Glomerular endothelial cell (primary cell): ENCODE measurements at places on chromosomes 7 and 10. TPM values are rescaled to one million over a fixed set of nuclear protein-coding genes. Genes with fewer than 3 reads are reported as not detected.
A peak's percentile ranks its signal among the peaks of the same experiment; 100 is the strongest.

DNA sequence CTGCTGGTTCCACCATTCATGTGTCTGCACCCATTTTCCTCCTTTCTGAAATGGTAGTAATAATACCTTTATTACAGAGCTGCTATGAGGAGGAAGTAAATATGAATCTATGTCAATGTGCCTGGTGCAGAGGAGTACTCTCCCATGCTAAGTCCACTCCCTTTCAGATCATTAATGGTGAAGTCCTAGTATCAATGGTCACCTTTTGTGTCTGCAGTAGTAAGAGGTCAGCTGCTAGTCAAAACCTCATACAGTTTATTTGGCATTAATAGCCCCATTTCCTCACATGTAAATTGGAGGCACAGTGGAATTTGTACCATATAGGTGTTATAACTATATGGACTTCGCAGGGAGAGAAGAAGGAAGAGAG, 581.0 kb downstream of the REEP3 start:
- no peak for DNase-seq

GRCh38 chr10:52379287-52379686, 65.2 kb downstream of the DKK1 start:
- no peak for DNase-seq

GRCh38 chr10:34988397-34989067, 101.6 kb downstream of the CUL2 start:
- DNase-seq = no peak

GRCh38 chr10:95790982-95791381, 35.0 kb downstream of the ENTPD1 start:
- DNase-seq = no peak

- DNase-seq = no peak
Observed at GRCh38 chr7:99139036-99139435, 4.9 kb downstream of the SMURF1 start.

GRCh38 chr10:131852823-131853609, 47.8 kb upstream of the PPP2R2D start:
- DNase-seq = no peak

DNA sequence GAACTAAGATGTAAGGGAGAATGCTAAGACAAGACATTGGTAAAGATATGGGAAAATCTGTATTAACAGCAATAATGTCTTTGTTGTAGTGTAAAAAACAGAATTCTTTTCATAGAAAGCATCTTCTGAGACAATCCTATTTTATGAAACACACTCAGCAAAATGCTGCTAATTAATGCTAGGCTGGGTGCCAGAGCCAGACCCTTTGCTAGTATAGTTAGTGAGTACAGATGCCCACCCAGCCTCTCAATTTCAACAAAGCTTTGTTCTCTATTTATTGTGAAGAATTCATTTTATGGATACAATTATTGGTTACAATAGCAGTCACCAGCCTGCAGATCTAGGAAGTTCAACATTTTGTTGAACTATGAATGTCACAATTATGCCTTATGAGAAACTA, 131.0 kb downstream of the SEM1 start:
- DNase-seq = no peak

GRCh38 chr7:117470777-117471176, 9.0 kb upstream of the CFTR start:
- no peak for DNase-seq

DNA sequence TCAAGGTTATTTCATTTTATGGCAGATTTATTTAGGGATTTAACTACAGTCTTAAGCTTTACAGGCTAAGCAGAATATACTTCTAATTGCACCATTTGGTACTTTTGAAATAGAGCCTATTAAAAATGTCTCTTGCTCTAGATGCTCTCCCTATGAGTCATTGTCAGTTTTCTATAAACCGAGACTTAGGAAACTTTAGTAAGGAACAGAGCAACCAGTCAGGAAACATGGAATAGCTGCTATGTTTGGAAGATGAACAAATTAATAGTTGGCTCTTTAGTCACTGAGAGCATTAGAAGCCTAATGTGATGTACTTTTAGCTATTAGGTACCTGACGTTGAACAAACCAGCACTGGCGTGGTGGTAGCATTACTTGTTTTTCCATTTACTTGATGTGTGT, 35.3 kb downstream of the INPP5F start:
- DNase-seq = no peak

GRCh38 chr10:488933-489215, 200.6 kb downstream of the DIP2C start:
- DNase-seq = no peak

DNA sequence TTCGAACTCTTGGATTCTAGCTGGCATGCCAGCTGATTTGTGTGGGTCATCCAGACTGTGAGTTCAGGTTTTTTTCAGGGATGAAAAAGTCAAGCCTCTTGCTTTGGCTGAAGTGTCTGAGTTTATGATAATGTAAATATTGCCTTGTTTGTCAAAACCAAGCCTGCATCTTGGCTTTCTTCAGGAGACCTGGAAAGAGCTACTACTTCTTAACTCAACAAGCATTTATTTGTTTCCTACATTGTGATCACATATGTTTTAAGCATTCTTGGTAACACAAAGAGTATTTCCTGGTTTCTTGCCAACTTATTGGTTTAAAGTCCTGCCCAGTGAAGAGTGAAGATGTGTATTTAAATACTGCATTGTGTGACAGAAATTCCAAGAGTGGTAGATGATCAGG, 407.1 kb downstream of the LRMDA start:
- no peak for DNase-seq

- no peak for DNase-seq
Observed at GRCh38 chr10:127797339-127797738, 60.4 kb downstream of the FOXI2 start.

DNA sequence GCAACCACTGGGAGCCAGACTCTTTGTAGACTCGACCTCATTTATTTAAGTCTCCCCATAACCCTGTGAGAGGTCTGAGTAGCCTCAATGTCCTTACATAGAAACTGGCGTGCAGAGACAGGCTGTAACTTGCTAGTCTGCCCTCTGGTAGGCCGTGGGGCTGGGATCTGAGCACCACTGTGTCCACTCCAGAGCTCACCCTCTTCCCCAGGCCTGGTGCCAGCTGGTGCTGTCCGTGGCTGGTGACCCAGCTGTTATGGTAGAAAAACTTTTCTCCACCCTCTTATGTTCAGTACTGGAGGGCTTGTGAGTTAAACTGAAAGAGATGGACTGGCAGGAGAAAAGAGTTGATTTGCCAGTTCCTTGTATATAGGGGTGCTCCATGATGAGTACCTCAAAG, 41.9 kb downstream of the ADAMTS14 start:
- DNase-seq = no peak

GRCh38 chr7:98974906-98975816, 96.8 kb downstream of the TRRAP start:
- DNase-seq = no peak

DNA sequence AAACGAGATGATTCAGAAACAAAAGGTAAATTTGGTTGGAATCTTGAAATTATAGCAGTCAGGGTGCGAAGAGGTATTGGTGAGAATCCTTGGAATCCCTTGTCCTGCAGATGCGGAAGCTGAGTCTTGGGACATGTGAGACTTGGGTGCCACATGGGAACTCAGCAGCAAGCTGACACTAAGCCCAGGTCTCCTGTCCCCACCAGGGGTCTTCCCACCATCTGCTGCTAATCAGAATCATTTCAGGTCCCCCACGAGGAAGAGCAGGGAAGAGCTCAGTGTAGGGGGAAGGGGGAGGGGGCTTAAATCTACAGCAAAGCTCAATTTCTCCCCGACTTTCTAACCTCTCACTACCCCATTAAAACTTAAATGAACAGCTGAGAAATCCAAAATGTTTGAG, 126.1 kb upstream of the BMPER start:
- no peak for DNase-seq

GRCh38 chr10:62437696-62438095, 63.5 kb downstream of the ZNF365 start:
- peak; percentile 61 for DNase-seq

- DNase-seq = no peak
Observed at GRCh38 chr10:33047655-33048054, 89.6 kb upstream of the ITGB1 start.

DNA sequence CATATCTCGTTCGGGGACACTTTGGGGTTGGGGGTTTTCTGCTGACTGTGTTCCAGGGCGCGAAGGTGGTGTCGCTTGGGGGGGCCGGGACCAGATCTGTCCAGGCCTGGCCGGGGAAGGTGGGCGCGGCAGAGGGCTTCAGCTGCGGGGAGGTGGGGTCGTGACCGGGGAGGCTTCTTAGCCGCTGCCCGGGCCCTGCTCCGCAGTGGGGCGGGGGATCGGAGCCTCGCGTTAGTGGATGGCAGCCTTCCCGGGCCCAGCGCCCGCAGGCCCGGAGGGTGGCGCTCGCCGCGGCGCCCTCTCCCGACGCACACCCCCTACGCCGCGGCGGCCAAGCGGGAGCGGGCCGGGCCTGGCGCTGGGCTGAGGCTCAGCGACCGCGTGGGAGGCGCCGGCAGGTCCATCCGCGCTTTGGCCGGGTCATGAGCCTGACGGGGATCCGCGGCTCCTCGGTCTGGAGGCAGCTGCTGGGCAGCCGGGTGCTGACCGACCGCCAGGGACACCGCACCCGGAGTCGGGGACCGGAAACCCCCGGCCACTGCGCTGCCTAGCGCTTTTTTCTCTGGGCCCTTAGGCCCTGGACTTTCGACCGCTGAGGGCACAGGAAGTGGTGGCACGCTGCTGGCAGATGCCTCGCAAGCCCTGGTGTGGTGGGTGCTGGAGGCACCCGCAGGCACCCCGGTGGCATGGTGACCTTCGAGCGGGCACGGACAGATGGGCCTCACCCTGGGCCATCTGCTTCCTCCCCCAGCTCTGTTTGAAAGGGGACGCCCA, 1.2 kb downstream of the AGAP3 start:
- no peak for DNase-seq

DNA sequence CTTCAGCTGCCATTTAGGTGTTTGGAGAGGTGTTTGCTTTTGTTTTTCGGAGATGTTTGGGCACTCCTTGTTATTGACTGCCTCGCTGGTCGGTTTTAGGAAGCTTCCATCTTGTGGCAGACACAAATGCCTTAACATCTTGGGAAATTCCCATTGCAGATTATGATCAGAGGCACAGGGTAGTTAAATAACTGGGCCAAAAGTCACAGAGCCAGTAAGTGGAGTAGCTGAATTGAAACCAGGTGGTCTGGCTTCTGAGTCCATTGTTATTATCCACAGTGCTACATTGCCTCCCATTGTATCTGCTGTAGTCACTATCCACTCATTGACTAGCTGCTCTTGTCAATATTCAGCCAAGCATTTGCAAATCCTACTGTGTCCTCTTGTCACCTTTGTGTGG, 138.2 kb upstream of the PLPP4 start:
- no peak for DNase-seq

GRCh38 chr10:130757271-130757670, 554.2 kb downstream of the TCERG1L start:
- no peak for DNase-seq

DNA sequence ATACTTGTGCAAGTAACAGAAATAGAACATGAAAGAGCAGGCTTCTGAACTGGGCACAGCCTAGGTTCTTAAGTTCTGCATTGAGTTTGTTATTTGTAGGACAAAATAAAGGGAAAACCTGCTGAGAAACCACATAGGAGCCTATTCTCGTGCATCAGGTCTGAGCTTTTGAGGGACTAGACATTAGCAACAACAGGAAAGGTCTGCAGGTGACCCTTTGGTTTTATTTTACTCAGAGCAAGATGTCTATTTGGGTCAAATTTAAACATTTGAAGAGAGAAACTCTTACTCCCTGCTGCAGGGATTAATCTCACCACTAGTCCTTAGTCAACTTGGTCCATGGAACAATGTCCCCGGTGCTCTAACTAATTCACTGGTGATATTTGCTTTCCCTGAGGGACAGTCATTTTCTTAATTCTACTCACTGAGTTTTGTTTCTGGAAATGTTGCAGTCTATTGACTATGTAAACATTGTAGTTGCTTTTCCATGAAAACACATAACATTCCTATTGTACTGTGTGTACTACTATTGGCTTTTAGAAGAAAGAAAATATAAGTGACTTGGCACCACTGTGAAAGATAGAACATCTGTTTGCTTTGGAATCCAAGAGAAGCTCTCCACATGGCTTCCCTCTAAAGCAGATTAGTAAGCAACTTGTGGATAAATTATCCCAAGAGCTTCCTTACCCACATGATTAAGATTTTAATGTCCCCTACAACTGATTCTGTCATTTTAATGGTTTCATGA, 108.2 kb downstream of the CHRM2 start:
- no peak for DNase-seq

Gene MSANTD7
- total RNA-seq = 10.5 and 13.8 TPM in 2 replicates

Gene PRR15
- total RNA-seq = 0.23 TPM in 1 of 2 replicates, not detected in the other

Gene TYW1B
- total RNA-seq = 0.19 and 1.3 TPM in 2 replicates

Gene CYP3A5
- total RNA-seq = 0.10 TPM in 1 of 2 replicates, not detected in the other

Gene FEZF1
- not detected in 2 replicates for total RNA-seq

Gene IL6
- total RNA-seq = 5.7 and 15.0 TPM in 2 replicates

Gene CUL1
- 45.4 and 47.0 TPM in 2 replicates for total RNA-seq

Gene NEURL1
- total RNA-seq = 0.05 and 0.47 TPM in 2 replicates

Gene TMEM213
- total RNA-seq = not detected in 2 replicates

Gene CLDN3
- total RNA-seq = not detected in 2 replicates

Gene STOX1
- 0.10 TPM in 1 of 2 replicates, not detected in the other for total RNA-seq
